ENCODE measurements at places on chromosomes 2 and 18. TPM values are rescaled to one million over a fixed set of nuclear protein-coding genes. Genes with fewer than 3 reads are reported as not detected.

DNA sequence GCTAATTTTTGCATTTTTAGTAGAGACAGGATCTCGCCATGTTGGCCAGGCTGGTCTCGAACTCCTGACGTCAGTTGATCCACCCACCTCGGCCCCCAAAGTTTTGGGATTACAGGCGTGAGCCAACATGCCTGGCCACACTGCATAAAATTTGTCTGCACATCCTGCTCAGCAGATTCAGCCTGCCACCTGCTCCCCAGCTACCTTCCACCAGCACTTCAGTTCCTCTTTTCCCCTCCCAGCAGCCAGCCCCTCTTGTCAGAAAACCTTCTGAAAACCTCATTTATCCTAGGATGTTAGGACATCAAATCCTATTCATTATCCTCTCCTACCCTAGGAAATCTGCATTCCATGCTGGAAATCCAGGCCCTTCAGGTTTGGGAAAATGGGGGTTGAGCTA lies 99.4 kb upstream of the STPG4 start:
- DNase-seq = no peak

DNA sequence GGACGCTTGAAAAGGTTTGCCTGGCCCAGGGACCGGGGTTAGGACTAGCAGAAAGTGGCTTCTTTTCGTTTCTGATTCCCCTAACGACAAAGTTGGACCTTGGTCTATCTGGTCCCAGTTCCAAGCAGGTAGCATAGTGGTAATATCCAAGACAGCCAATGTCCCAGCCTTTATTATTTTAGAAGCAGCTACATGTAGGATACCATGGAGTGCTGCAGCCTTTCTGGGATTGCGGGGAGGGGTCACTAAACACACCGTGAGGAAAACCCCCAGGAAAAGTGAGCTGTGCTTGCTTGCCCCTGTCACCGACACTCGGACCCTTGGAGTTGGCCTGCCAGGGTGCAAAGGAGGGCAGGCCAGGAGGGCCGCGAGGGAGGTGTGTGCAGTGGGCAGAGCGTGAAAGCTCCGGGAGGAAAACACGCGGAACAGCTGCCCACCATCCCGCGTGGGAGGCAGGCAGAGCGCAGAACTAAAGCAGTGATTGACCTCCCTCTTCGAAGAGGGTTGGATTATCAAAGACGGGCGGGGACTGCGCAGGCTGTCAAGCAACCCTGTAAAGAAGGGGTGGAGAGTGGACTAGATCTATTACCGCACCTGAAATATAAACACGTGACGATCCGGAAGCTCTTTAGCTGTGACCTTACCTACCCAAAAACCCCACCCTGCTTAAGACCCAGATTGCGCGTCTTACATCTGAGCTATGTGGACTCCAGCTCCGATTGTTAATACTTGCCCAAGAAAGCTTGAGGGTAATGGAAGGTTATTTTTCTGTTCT lies 624 bp upstream of the MAP4K3 start:
- DNase-seq = peak; percentile 18

- no peak for DNase-seq
Observed at GRCh38 chr2:157055660-157056199, 201.8 kb upstream of the GALNT5 start.

DNA sequence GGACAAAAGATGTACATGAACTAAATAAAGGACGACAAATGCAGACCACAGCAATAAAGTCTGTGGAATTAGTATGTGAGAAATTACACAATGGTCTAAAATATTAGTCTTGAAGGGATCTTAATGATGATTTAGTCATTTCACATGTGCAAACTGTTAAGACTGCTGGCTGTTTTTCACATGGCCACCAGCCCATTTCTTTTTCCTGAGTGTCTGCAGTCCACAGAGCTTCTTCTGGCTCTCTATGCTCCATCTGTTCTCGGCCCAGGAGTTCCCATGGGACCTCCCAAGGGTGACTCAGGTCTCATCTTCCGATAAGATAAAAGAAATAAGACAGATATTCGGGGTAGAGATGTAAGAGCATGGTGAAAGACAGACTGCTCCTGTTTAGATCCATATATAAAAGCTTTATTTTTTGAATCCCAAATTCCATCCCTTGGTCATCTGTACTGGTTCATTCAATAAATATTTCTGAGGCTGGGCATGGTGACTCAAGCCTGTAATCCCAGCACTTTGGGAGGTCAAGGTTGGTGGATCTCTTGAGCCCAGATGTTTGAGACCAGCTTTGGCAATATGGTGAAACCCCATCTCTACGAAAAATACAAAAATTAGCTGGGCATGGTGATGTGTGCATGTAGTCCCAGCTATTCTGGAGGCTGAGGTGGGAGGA lies 20.1 kb downstream of the IL1RL1 start:
- DNase-seq = peak; percentile 22

The IGFBP5 gene
- 246 TPM for total RNA-seq

The ST6GAL2 gene
- 5.9 TPM for total RNA-seq

Data from skin of body (tissue), 3 donors.